ENCODE measurements at places on chromosomes 6 and 20.

GRCh38 chr6:120826253-120826652, 508.0 kb downstream of the TBC1D32 start:
- no peaks in the 10 kb centered on the region for H3K27me3 ChIP-seq
- no peaks in the 10 kb centered on the region for H3K36me3 ChIP-seq
- H3K27ac ChIP-seq = no peak overlapping the region
- no peaks in the 10 kb centered on the region for H3K4me1 ChIP-seq
- no peak for ATAC-seq

GRCh38 chr20:20808016-20808415, 95.6 kb upstream of the RALGAPA2 start:
- H3K4me3 ChIP-seq = no peak overlapping the region
- no peaks in the 10 kb centered on the region for H3K36me3 ChIP-seq
- no peaks in the 10 kb centered on the region for H3K4me1 ChIP-seq
- H3K27ac ChIP-seq = no peak overlapping the region
- ATAC-seq = no peak

DNA sequence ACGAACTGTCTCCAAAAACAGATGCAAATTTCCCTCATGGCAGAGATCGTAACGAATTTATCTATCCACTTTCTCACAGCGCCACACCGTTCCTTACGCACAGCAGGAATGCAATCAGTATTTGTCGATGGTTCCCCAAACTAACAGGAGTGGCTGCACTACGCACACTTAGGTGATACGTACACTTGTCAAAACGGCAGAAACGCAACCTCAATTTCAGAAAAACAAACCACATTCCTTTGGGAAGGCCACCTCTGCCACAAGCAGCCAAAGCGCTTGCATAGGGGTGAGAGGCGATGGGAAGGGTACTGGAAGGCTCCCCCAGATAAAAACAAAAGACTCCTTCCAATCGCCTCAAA, 638 bp downstream of the MDN1 start:
- H3K4me3 ChIP-seq = peak overlapping the region; percentile 98
- no peaks in the 10 kb centered on the region for H3K27me3 ChIP-seq
- H3K36me3 ChIP-seq = peaks cover 31% of the 10 kb centered on the region
- ATAC-seq = peak; percentile 17
- H3K4me1 ChIP-seq = peaks cover 21% of the 10 kb centered on the region

GRCh38 chr20:21166801-21167200, 40.9 kb downstream of the KIZ start:
- peak; percentile 18 for ATAC-seq
- H3K27me3 ChIP-seq = no peaks in the 10 kb centered on the region
- H3K4me1 ChIP-seq = peaks cover 6% of the 10 kb centered on the region
- H3K36me3 ChIP-seq = peaks cover 42% of the 10 kb centered on the region

GRCh38 chr20:38447931-38448675, 13.0 kb upstream of the SNHG17 start:
- ATAC-seq = no peak
- H3K27ac ChIP-seq = peak overlapping the region; percentile 30
- peaks cover 24% of the 10 kb centered on the region for H3K36me3 ChIP-seq
- no peaks in the 10 kb centered on the region for H3K27me3 ChIP-seq
- H3K4me1 ChIP-seq = peaks cover 6% of the 10 kb centered on the region
- H3K4me3 ChIP-seq = peak overlapping the region; percentile 81

- H3K27me3 ChIP-seq = no peaks in the 10 kb centered on the region
- no peak overlapping the region for H3K4me3 ChIP-seq
- H3K4me1 ChIP-seq = no peaks in the 10 kb centered on the region
- H3K27ac ChIP-seq = no peak overlapping the region
These were observed 357.3 kb downstream of the FOXA2 start for GRCh38 chr20:22226849-22227700.

- no peak for ATAC-seq
- H3K36me3 ChIP-seq = no peaks in the 10 kb centered on the region
These were observed 235.3 kb downstream of the BTBD3 start for GRCh38 chr20:12152996-12153395.

DNA sequence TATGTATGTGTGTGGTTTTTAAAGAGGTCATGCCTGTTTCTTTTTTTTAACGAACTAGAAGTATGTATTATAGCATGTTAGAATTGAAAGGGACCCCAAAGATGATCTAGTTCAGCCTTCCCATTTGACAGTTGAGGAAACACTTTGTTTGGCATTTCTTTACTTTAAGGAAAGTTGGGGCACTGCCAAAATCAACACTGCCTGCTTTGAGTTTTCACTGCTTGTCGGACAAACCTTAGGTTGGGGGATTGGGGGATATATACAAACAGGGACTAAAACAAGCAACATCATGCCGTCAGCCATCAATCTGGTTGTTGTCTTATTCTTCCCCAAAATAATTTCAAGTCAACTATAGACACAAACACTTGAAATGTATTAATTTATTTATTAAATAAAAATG, 14.1 kb upstream of the CALHM6 start:
- H3K36me3 ChIP-seq = no peaks in the 10 kb centered on the region
- H3K27me3 ChIP-seq = peaks cover 8% of the 10 kb centered on the region
- peaks cover 18% of the 10 kb centered on the region for H3K4me1 ChIP-seq
- H3K4me3 ChIP-seq = no peak overlapping the region
- no peak overlapping the region for H3K27ac ChIP-seq

GRCh38 chr6:116966675-116967576, 89.9 kb downstream of the RFX6 start:
- no peaks in the 10 kb centered on the region for H3K36me3 ChIP-seq
- no peak overlapping the region for H3K27ac ChIP-seq
- H3K27me3 ChIP-seq = peaks cover 8% of the 10 kb centered on the region

- H3K27ac ChIP-seq = no peak overlapping the region
- no peak for ATAC-seq
- H3K27me3 ChIP-seq = no peaks in the 10 kb centered on the region
- H3K4me1 ChIP-seq = peaks cover 14% of the 10 kb centered on the region
- H3K36me3 ChIP-seq = peaks cover 98% of the 10 kb centered on the region
These were observed 79.4 kb downstream of the ASXL1 start for GRCh38 chr20:32437391-32438074.

- H3K4me1 ChIP-seq = no peaks in the 10 kb centered on the region
- no peaks in the 10 kb centered on the region for H3K27me3 ChIP-seq
- H3K36me3 ChIP-seq = no peaks in the 10 kb centered on the region
- H3K27ac ChIP-seq = no peak overlapping the region
- no peak for ATAC-seq
- H3K4me3 ChIP-seq = no peak overlapping the region
These were observed 757.0 kb upstream of the MMS22L start for GRCh38 chr6:98039904-98040607.

GRCh38 chr20:46139908-46140482, 21.9 kb downstream of the CD40 start:
- H3K4me3 ChIP-seq = no peak overlapping the region
- ATAC-seq = no peak
- H3K27ac ChIP-seq = no peak overlapping the region
- H3K27me3 ChIP-seq = peaks cover 40% of the 10 kb centered on the region
- H3K4me1 ChIP-seq = no peaks in the 10 kb centered on the region
- H3K36me3 ChIP-seq = no peaks in the 10 kb centered on the region

DNA sequence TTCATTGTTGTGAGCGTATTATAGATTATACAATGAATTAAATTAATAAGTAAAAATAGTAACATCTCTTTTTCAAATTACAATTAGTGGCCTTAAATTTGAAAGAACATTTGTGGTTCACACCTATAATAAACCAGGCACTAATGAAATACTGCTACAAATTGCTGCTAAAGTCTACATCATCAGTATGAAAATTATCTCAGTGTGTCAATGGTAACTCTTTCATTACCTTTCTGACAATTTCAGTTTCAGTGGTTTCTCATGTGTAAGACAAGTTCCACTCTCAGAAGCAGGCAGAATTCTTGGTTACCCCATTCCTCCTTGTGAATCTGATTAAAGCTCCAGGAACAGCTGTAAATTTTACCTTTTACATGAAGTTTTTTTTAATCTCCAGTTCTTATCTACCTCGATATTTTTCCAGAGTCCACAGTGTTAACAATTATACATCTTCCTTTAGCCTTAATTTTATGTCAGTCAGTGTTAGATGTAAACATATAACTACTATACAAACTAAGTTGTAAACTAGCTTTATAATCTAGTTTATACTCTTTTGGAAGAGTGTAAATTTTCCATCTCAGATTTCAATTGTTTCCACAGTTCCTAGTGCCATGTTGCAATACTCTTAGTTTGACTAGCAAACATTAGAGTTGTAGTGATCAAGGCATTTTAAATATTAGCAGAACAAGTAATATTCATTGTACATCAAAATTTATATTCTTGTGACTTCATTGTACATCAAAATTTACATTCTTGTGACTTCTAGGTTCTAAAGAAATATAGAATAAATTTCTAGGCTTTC, 1038.4 kb downstream of the EPHA7 start:
- H3K27ac ChIP-seq = no peak overlapping the region
- H3K36me3 ChIP-seq = no peaks in the 10 kb centered on the region
- H3K4me3 ChIP-seq = no peak overlapping the region
- H3K4me1 ChIP-seq = no peaks in the 10 kb centered on the region

DNA sequence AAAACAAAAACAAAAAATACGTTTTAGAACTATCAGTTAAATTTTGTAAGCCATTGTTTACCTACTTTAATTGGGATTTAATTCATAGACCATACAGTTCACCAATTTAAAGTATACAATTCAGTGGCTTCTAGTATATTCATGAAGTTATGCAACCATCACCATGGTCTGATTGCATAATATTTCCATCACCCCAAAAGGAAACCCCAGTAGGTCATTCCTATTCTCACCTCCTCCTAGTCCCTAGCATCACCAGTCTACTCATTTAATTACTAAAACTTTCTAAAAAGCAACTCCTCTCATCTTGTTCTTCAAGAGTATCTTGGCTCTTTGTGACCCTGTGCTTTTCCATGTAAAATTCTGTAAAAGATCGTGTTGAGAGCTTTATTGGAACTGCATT, 60.2 kb downstream of the ASXL1 start:
- ATAC-seq = peak; percentile 31
- peaks cover 23% of the 10 kb centered on the region for H3K4me1 ChIP-seq
- no peak overlapping the region for H3K4me3 ChIP-seq
- H3K27ac ChIP-seq = no peak overlapping the region
- peaks cover 75% of the 10 kb centered on the region for H3K36me3 ChIP-seq
- no peaks in the 10 kb centered on the region for H3K27me3 ChIP-seq

DNA sequence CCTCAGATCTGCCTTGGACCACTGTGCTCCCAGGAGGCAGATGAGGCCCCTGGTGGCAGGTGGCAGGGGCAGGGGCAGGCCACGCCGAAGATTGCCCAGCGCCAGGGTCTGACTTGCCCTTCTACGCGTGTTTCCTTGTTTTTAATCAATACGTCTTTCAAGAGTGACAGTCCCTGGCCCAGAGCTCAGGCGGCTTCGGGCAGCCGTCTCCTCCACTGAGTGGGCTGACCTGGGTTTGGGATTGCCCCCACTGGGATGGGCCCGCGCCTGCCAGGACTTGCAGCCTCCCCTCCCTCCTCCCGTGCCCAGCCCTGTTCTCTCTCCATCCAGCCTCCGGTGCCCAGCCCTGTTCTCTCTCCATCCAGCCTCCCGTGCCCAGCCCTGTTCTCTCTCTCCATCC, 21.2 kb downstream of the FRMD1 start:
- H3K36me3 ChIP-seq = no peaks in the 10 kb centered on the region
- H3K27me3 ChIP-seq = no peaks in the 10 kb centered on the region
- H3K4me1 ChIP-seq = no peaks in the 10 kb centered on the region
- H3K27ac ChIP-seq = no peak overlapping the region
- H3K4me3 ChIP-seq = no peak overlapping the region
- no peak for ATAC-seq

GRCh38 chr20:34622821-34623451, 54.0 kb downstream of the PIGU start:
- H3K4me3 ChIP-seq = no peak overlapping the region
- no peak for ATAC-seq
- peaks cover 56% of the 10 kb centered on the region for H3K36me3 ChIP-seq
- no peaks in the 10 kb centered on the region for H3K27me3 ChIP-seq

- no peak for ATAC-seq
- H3K27ac ChIP-seq = no peak overlapping the region
- peaks cover 19% of the 10 kb centered on the region for H3K36me3 ChIP-seq
- no peaks in the 10 kb centered on the region for H3K27me3 ChIP-seq
- H3K4me1 ChIP-seq = peaks cover 6% of the 10 kb centered on the region
- H3K4me3 ChIP-seq = no peak overlapping the region
These were observed 28.6 kb downstream of the MYLIP start for GRCh38 chr6:16157492-16157891.

DNA sequence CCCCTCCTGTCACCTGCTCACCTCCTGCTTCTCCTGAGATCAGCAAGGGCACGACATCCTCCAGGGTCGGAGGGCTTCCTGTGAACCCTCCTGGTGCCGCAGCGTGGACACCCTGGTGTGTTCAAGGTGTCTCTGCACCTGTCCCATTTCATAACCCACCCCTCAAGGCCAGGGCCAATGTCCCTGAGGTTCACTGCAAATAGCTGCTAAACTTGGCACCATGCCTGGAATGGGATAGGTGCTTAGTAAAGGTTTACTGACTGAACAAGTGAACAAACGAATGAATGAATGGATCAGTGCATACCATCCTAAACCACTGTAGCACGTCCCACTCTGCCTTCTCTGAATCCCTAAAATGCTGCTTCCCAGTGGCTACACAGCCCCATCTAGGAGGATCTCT, 35.0 kb downstream of the SIRPA start:
- no peaks in the 10 kb centered on the region for H3K36me3 ChIP-seq
- H3K4me1 ChIP-seq = no peaks in the 10 kb centered on the region
- no peak overlapping the region for H3K27ac ChIP-seq
- H3K27me3 ChIP-seq = peaks cover 38% of the 10 kb centered on the region
- H3K4me3 ChIP-seq = no peak overlapping the region

GRCh38 chr6:28323813-28324424, 12.0 kb downstream of the ZSCAN31 start:
- ATAC-seq = no peak
- H3K36me3 ChIP-seq = no peaks in the 10 kb centered on the region
- no peak overlapping the region for H3K4me3 ChIP-seq
- H3K27ac ChIP-seq = no peak overlapping the region
- H3K4me1 ChIP-seq = no peaks in the 10 kb centered on the region

DNA sequence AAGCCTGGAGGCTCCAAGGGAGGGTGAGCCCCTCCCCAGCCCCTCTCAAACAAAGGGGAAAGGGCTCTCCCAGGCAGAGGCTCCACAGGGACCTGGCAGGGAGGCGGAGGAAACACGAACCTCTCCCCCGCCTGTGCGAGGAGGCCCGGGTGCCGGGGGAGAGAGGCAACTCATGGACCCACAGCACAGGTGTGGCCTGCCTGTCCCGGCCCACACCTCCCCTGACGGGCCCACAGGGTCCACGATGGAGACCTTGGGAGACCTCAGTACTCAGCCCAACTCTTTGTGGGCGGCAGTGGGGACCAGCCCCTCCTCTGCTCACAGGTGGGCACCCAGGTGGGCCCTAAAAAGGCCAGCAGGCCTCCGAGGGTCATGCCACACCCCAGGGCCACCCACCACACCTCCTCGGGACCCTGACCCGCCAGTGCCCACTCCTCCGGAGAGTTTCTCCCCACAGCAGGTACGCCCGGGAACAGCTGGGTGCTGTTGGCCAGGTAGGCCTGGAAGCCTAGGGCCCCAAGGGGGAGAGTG, 12.2 kb downstream of the LAMA5 start:
- H3K4me3 ChIP-seq = no peak overlapping the region
- no peaks in the 10 kb centered on the region for H3K36me3 ChIP-seq
- H3K27me3 ChIP-seq = no peaks in the 10 kb centered on the region
- H3K4me1 ChIP-seq = no peaks in the 10 kb centered on the region
- no peak for ATAC-seq

Measured in activated T-helper 17 cell treated with anti-CD3 and anti-CD28 coated beads, Interleukin-2, amount 50 U/mL, for 72 hours (primary cell).